Tibial artery (tissue), 4 donors: ENCODE measurements at places on chromosomes 13 and 19.

DNA sequence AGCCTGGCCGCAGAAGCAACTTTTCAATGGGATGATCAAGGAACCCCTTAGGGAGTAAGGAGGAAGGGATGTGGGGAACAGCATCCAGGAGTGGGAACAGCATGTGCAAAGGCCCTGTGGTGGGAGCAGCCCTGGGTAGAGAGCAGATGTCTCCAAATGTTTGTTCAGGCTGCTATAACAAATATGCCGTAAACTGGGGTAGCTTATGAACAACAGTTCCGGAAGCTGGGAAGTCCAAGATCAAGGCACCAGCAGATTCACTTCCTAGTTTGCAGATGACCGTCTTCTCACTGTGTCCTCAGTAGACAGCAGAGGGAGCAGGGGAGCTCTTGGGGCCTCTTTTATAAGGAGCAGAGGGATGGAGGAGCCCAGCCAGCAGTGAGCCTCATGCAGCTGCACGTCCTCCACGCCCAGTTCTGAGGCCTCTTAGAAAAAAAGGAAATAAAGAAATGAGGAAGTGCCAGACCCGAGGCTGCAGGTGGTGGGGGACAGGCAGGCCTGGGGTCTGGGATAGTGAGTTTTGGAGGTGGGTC, 4.2 kb upstream of the LRRC25 start:
- DNase-seq = peak; percentile 79
- peaks cover 37% of the 10 kb centered on the region for H3K27me3 ChIP-seq
- no peaks in the 10 kb centered on the region for H3K36me3 ChIP-seq
- H3K4me3 ChIP-seq = no peak overlapping the region
- no peak overlapping the region for H3K27ac ChIP-seq

- H3K4me1 ChIP-seq = peaks cover 14% of the 10 kb centered on the region
- peak overlapping the region; percentile 12 for H3K27ac ChIP-seq
- peak; percentile 69 for DNase-seq
- H3K4me3 ChIP-seq = no peak overlapping the region
- H3K36me3 ChIP-seq = no peaks in the 10 kb centered on the region
These were observed 47.7 kb upstream of the USPL1 start for GRCh38 chr13:30569901-30570576.

DNA sequence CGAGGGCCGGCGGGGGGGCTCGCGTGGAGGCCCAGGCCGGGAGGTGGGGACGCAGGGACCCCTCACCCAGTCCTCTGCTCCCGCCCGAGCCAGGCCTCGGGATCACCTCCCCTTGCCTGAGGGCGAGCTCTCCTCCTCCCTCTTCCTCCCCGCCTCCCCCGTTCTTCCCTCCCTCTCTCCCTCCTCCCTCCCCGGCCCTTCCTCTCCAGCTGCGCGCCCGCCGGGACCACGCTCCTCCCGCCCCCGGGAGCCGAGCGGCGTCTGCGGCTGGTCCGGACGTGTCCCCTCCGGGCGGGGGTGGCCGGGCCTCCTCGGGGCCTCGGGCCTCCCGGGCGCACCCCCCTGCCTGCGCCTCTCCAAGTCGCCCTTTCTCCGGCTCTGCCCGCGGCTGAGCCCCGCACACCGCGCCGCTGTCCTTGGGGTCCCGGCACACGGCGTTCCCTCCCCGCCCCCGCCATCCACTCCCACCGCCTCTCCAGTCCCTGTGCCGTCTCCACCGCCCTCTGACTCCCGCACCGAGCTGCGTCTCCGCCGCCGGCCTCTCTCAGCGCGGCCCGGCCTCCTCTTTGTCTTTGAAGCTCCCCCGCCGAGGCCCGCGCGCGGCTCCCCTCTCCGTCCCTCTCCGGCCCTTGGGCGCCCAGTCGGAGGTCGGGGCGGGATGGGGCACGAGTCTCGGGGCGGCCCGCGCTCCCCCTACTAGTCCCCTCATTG, 5.7 kb downstream of the SOX1 start:
- no peak overlapping the region for H3K27ac ChIP-seq
- H3K36me3 ChIP-seq = no peaks in the 10 kb centered on the region
- no peaks in the 10 kb centered on the region for H3K27me3 ChIP-seq
- DNase-seq = no peak

DNA sequence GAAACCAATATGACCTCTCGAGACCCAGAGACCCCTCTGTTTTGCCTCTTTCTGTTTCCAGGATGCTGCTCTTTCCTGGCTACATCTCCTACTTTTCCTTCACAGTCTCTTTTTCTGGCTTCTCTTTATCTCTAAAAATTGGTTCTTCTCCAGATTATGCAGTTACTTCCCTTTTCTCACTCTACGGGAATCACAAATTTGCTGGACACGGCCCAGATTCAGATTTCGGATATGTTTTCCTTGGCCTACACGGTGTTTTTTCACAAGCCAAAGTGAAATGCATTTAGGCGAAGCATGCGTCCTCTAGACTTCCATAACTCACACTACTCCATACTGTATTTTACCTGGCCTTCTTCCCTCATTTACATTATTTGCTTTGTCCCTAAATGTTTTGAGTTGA, 214.7 kb upstream of the MIR17HG start:
- no peak overlapping the region for H3K27ac ChIP-seq
- no peaks in the 10 kb centered on the region for H3K4me1 ChIP-seq
- no peaks in the 10 kb centered on the region for H3K27me3 ChIP-seq
- no peak for DNase-seq
- no peaks in the 10 kb centered on the region for H3K36me3 ChIP-seq

GRCh38 chr13:98664047-98664446, 87.1 kb upstream of the STK24 start:
- no peaks in the 10 kb centered on the region for H3K36me3 ChIP-seq
- DNase-seq = no peak
- H3K4me3 ChIP-seq = no peak overlapping the region
- no peaks in the 10 kb centered on the region for H3K4me1 ChIP-seq
- H3K27ac ChIP-seq = no peak overlapping the region

DNA sequence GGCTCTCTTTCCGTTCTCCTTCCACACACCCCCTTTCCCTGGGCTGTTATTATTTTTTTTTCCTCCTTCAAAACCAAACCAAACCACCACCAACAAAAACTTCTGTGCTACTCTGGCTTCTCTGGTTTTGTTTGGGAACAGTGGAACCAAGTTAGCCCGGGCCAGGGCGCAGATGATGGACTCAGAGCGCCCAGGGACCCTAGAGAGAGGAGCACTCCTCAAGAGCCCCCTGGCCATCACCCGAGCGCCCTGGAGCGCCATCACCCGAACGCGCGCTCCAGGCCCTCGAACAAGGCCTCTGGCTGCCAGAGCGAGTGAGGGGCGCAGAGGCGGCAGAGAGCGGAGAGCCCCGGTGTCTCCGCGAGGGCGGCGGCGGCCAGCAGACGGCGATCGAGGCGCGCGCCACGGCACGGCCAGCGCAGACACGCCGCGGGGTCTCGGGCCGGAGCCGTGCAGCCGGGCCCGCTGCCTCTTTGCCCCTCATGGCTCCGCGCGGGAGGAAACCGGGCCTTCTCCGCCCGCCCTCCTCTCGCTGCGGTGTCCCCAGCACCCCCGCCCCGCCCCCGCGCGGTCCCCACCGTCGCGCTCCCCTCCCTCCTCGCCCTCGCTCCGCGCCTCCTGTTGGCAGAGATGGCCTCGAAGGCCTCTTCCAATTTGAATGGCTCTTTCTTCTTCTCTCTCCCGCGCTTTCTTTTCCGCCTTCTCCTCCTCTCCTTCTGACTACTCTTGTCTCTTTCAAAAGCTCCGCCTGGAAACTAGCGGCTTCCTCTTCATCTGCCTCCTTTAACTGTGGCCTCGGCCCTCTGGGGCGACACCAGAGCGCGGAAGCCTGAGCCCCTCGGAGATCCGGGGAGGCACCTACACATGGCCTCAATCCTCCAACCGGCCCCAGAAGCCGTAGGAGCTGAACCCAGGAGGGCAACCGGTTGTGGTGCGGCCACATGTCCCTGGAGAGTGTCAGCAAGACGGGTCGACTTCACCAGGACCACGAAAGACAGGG, 4.1 kb upstream of the SOX1 start:
- no peak overlapping the region for H3K27ac ChIP-seq
- no peak for DNase-seq
- H3K4me1 ChIP-seq = peaks cover 24% of the 10 kb centered on the region
- no peak overlapping the region for H3K4me3 ChIP-seq
- H3K36me3 ChIP-seq = no peaks in the 10 kb centered on the region

DNA sequence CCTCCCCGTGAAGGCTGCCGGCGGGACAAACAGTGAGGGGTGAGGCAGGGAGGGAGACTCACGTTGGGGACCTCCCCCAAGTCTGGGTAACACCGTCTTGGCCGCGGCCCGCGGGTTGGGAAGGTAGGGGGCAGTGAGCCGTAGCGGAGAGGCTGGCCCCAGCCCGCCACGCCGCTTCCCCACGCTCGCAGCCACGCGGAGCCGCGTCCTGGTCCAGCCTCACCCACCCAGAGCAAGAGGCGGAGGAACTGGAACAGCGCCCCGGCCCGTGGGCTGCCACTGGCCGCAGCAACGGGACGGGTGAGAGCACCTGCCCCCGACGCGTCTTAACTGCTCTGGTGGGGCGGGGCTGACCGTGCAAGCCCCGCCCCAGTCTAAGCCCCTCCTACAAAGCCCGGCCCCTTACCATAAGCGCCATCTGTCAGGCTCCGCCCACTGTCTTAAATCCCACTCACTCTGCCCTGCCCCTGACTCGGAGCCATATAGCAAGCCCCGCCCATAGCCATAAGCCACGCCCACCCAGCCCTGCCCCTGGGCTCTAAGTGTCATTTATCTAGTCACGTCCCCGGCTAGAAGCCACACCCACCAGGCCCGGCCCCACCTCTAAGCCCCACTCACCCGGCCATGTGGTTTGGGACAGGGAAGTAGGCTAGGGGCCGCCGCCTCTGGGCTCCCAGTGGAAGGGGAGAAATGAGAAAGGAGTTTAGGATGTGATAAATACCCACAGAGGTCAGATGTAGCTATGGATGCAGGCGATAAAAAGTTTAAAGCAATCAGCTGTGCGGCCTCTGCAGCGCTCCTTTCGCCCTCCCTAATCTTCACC, 2.1 kb upstream of the CCL25 start:
- H3K36me3 ChIP-seq = no peaks in the 10 kb centered on the region
- H3K27me3 ChIP-seq = no peaks in the 10 kb centered on the region
- no peak overlapping the region for H3K27ac ChIP-seq
- H3K4me3 ChIP-seq = peak overlapping the region; percentile 30

- H3K27me3 ChIP-seq = no peaks in the 10 kb centered on the region
- DNase-seq = no peak
- peaks cover 28% of the 10 kb centered on the region for H3K36me3 ChIP-seq
- no peak overlapping the region for H3K4me3 ChIP-seq
- no peaks in the 10 kb centered on the region for H3K4me1 ChIP-seq
These were observed 27.3 kb downstream of the COG6 start for GRCh38 chr13:39682788-39683187.
